Stimulated activated CD8-positive, alpha-beta memory T cell treated with anti-CD3 and anti-CD28 coated beads, Interleukin-2, amount 100 ng/mL, for 1 hour (primary cell): ENCODE measurements at places on chromosomes 2 and 18.

- DNase-seq: no peak
Observed at GRCh38 chr2:66189553-66189952, 245.4 kb upstream of the MEIS1 start.

DNA sequence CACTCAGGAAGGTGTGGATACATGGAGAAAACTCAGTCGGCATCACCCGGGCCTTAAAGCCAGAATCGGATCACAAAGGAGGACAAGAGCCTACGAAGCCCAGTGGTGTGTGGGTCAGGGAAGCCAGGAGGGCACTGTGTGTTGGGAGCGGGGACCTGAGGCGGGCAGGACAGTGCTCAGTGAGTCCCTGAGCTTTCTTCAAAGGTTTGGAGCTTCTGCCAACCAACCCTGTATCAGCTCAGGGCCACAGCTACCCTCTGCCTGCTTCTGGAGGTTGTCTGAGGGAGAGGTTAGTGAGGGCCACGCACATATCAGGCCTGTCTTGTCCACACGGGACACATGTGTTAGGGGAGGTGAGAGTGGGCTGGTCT lies 52.4 kb downstream of the DYSF start:
- DNase-seq: no peak

DNA sequence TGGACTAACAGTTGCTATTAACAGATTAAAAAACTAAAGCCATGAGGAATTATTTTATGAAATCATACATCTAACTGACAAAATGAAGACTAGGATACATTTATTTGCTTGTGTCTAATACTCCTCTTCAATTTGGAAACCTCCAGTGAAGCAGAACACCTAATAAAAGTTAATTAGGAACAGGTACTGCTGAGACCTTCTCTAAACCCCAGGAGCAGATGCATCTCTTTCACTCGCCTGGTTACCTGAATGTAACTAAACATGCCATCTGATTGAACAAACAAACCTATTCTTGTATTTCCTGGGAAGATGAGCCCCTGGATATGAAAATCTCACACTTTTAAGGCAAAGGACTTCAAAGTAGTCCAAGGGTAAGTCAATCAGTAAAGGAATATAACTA lies 898.2 kb downstream of the NRXN1 start:
- no peak for DNase-seq

DNA sequence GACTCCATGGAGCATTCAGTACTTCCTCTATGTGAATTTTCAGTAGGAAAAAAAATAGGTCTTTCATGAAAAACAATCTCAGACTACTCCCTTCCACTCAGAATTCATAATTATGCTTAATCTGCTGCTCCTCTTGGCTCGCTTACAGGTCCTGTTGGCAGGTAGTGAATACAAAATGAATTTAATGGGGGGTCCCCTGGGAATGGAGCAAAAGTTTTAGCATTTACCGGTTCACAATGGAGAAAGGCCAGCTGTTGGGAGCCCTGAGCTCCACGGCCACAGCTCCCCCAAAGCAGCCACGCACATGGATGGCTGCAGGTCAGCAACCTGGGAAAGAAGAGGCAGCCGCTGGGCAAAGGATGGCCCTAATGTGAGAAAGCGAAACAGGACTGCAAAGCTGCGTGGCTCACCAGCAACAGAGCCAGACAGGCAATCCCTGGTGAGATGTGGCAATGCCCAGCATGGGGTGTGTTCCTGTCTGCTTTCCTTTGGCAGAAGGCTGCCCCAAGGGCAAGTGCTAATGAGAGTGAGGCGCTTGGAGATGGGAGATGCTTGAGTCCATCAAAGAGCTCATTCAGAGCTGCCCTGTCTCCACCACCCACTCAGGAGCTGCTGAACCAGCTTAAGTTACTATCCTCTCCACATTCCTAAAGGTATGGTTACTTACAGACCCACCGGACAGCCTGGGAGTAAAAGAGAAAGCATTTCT lies 447.4 kb downstream of the EPHA4 start:
- no peak for DNase-seq

- no peak for DNase-seq
Observed at GRCh38 chr2:147110962-147111361, 733.9 kb upstream of the ACVR2A start.

DNA sequence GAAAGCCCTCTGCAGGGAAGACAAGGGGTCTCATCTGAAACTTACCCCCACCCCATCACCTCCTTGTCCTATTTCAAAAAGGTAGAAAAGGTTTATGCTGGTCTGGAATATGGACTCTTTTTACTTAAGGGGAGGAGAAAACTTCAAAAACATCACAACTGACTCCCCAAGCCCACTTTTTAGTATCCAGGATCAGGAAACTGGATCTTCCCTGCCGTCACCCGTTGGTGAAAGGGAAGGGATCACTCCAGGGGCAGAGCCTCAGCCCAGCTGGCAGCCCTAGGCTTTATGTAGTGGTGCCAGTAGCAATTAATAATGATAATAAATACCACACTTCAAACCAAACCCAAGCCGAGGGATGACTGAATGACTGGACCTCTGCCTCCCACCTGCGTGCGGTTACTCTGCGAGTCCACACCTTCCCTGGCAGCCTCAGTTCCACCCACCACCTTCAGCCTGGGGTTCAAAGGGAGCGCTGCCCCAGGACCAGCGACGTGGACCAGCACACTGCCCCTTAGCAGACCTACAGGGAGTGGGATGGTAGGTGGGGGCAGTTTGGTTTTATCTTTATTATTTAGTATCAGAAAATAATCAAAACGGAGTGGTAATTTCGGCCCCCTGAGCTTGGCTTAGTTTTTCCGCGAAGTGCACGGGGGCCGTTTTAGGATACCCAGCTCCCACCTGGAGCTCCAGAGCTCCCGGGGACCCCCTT lies 4.9 kb upstream of the GATA6 start:
- no peak for DNase-seq

DNA sequence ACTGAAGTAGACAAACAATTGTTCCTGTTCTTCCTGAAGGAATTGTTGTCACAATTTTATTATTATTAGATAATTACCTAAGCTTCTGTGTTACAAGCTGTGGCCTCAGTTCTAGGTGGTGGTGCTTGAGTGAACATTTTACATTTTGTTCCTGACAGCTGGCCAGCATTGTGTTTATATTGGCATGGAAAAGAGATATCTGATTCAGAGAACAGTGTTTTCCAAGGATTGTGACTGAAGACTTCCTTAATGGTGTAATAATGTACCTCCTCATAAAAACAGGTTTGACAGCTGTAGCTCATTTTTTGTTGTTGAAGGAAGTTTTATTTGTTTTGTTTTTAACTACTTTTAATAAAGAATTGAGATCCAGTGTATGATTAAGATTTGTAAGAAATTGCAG lies 95.2 kb downstream of the EPB41L5 start:
- no peak for DNase-seq

- no peak for DNase-seq
Observed at GRCh38 chr2:1856922-1857321, 112.6 kb upstream of the PXDN start.

DNA sequence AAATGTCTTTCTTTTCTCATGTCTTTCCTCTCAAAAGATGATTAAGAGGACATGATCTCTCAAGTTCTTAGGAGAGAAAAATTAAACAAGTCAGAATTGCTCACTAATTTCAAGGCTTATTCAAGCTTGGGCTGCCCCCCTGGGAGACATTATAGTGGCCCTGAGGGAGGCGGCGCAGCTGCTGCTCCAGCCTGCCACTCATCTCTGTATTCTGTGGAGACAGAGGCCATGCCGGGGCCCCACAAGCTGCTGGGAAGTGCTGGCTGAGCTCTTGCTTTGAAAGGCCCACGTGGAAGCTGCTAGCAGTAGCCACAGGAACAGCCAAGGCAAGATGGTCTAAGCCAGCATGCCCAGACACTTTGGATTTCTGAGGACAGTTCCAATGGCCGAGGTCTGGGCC lies 267.4 kb downstream of the LNPK start:
- no peak for DNase-seq

DNA sequence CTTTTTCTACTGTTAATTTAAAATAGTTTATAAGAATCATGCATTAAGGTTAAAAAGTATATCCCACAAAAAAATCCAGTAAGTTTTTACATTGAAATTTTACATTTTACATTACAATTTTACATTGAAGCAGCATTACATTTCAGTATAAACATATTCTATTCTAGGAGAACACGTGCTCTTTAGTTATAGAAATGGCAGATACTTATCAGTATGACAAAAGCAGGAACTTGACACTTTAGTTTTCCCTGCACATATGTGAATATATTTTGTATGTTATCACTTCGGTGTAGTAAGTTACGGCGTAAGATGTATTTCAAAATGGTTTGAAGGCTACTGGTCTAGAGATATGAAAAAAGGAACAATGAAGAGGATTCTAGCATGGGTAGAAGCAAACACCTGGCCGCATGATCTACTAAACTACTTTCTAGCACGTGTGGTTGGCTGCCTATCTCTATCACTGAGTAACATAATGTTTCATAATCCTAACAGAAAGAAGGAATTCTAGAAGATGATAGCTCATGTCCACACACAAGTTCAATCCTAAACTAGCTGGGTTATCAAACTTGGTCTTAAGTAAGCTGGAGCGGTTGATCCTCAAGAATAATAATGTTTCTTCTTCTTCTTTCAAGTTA lies 5.4 kb downstream of the IMMT start:
- DNase-seq: no peak

DNA sequence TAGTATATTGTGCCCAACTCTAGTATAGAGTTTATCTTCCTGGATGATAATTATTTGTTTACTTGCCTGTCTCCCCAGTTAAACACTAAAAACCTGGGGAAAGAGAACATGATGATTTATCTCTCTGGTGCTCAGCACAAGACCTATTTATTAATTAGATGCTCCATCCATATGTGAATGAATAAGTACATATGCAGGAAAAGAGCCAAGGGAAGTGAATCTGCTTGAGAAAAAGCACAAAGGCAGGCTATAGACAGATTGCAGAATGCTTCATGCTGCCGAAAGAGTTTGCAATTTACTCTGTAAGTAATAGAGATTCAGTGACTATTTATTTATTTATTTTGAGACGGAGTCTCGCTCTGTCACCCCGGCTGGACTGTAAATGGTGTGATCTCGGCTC lies 37.3 kb upstream of the MFF start:
- DNase-seq: no peak

DNA sequence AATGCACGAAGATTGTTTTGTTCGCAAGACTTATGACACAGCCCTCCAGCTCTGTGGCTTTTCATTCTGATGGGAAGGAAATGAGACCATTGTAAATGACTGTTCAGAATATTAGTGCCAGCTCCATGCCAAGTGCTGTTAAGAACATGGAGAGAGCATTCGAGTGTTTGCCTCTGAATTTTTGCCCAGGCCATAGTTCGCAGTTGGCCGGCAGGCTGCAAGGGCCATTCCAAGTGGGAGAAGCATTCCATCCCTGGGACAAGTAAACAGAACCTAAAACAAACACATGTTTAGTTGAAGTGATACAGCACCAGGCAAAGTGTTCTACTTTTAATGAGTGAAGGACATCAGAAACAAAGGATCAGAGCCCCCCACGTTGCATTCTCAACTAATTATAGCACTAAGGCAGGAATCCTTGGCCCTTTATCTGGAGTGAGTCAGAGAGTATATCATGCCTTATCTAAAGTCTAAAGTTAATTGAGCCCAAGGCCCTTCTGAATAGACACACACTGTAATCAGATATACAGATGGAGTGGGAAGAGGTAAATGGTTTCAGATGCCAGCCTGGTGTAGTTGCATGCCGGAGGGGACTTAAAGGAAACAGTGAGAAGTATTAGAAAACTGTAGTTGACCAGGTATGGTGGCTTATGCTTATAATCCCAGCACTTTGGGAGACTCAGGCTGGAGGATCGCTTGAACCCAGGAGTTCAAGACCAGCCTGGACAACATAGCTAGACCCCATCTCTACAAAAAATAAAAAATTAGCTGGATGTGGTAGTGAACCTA lies 53.3 kb downstream of the NEDD4L start:
- no peak for DNase-seq

- no peak for DNase-seq
Observed at GRCh38 chr18:36108196-36108595, 20.9 kb downstream of the SLC39A6 start.

GRCh38 chr2:19033240-19033639 lies 325.2 kb downstream of the OSR1 start:
- no peak for DNase-seq

- DNase-seq: no peak
Observed at GRCh38 chr2:235348329-235348728, 145.5 kb upstream of the AGAP1 start.

DNA sequence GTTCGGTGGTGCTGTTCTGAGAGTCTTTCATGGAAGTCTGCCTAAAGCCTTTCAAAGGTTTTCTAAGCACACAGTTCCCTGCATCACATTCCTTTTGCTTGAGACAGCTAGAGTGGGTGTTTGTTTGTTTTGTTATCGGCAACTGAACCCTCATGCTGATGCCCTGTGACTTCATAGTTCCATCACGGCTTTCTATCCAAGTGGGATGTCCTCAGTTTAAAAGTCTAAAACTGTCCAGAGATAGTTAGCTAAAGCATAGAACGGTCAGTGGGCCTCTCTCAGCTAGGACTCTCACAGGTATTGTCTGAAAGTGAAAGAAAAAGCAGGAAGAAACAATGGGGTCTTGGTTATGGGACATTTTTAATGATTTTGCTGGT lies 337.3 kb downstream of the OSR1 start:
- DNase-seq: no peak

GRCh38 chr2:143528021-143528420 lies 398.8 kb downstream of the ARHGAP15 start:
- DNase-seq: no peak

DNA sequence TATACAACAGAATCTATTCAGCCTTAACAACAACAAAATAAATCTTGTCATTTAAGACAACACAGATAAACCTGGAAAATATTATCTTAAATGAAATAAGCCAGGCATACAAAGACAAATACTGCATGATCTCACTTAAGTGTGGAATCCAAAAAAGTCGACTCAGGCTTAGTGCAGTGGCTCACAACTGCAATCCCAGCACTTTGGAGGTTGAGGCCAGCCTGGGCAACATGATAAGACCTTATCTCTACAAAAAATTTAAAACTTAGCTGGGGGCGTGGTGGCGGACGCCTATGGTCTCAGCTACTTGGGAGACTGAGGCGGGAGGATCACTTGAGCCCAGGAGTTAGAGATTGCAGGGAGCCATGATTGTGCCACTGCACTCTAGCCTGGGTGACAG lies 75.2 kb upstream of the RNU4ATAC start:
- DNase-seq: no peak

DNA sequence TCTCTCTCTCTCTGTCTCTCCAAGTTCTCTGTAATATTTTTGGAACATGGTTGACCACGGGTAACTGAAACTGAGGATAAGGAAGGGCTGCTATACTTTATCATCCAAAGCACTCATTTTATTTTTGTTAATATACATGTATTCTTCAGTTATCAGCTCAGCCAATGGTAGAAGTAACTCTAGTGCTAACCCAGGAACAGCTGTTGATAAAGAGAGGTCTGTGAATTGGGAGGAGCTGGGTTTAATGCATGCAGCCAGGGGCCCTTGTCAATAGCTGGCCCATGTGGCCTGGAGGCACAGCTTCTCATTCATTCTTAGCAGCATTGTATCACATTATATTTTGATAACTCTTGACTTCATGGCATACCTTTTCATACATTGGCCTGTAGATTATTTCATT lies 401.6 kb downstream of the EPHA4 start:
- no peak for DNase-seq

- DNase-seq: no peak
Observed at GRCh38 chr2:216413882-216414281, 1.6 kb downstream of the SMARCAL1 start.
